ENCODE measurements at places on chromosomes 11 and 22.

DNA sequence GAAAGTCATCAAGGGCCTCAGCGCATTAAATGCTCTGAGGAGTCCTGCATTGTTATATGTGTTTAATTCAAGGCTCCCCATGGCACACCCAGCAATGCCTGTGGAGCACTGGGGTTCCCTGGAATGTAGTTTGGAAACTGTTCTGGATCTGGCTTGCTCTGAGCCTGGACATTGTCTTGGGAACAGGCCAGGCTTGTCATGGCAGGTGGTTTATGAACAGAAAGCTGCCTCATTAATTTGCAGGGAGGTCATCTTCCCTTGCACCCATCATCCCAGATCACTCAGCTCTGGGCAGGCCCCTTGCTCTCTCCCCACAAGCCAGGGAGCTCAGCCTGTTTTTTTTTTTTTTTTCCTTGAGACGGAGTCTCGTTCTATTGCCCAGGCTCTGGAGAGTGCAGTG is 32.9 kb downstream of the RPS6KA4 start:
- no peak for DNase-seq

DNA sequence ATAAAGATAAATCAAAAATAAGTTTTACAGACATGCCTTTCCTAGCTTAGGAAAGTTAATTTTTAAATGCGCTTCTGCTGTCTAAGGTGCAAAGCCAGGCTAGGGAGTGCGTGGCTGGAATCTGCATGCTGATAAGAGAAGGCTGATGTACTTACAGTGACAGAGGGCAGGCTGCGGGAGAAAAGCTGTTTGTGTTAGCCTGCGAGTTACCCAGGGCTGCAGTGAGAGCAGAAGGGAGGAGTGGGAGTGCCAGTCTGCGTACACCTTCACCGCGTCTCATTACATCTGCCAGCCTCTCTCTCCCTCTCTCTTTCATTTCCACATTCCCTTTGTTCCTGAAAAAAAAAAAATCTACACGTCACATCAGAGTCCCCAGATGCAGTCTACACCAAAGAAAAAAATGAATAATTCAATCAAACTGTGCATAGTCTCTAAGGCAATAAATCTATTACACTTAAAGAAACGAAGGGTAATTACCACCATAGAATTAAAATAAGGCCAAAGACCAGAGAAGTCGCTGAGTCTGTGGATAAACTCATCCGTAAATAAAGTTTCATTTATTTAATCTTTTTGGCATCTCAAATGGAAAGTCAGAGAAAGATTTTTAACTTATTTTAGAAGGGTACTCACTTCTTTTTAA is 126.4 kb upstream of the C11orf58 start:
- no peak for DNase-seq

- DNase-seq = no peak
Observed at GRCh38 chr11:45060707-45061106, 85.7 kb upstream of the PRDM11 start.

- DNase-seq = no peak
Observed at GRCh38 chr11:64109332-64109731, 56.6 kb downstream of the MACROD1 start.

DNA sequence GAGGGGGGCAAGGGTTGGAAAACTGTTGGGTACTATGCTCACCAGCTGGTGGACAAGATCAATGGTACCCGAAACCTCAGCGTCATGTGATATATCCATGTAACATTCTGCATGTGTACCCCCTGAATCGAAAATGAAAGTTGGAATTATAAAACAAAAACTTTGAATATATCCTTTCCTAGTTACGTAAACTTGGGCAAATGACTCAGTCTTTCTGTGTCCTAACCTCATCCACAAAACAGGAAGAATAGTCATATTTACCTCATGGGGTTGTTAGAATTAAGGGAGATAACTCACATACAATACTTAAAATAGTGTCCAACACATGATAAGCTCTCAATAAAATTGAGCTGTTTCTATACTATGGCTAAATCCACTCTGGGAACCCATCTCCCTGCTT is 620.1 kb upstream of the KIRREL3 start:
- DNase-seq = peak; percentile 49

DNA sequence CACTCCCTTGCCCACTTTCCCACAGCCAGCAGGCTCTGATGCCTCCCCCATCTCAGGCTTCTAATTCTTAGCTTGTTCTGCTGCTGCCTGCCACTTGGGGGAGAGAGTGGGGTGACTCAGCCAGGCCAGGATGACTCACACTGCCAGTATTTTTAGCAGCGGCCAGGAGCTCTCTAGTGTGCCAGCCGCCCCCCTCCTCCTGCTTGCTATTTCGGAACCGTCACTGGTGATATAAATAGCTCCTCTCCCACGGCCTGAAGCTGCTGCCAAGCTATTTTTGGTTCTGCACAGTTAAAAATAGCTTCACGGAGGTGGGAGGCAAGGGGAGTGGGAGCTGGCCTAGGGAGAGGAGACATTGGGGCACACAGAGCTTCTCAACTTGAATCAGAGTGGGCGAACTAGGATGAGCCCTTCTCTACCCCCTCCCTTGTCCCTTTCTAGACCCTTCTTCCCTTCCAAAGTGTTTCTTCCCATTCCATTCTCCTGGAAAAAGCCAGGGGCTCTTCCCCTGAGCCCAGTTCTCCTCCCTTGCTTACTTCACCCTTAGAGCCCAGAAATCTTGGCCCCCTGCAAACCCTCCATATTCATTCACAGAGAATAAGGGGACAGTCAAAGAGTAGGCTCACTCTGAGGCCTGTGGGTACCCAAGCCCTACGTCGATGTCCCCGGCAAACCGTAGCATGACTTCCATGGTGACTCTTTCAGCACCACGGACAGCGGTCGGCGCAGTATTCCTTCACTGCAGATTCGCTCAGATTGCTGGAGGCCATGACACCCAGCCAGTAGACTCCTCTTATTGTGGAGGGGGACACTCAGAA is 2.5 kb upstream of the NPAS4 start:
- peak; percentile 93 for DNase-seq

DNA sequence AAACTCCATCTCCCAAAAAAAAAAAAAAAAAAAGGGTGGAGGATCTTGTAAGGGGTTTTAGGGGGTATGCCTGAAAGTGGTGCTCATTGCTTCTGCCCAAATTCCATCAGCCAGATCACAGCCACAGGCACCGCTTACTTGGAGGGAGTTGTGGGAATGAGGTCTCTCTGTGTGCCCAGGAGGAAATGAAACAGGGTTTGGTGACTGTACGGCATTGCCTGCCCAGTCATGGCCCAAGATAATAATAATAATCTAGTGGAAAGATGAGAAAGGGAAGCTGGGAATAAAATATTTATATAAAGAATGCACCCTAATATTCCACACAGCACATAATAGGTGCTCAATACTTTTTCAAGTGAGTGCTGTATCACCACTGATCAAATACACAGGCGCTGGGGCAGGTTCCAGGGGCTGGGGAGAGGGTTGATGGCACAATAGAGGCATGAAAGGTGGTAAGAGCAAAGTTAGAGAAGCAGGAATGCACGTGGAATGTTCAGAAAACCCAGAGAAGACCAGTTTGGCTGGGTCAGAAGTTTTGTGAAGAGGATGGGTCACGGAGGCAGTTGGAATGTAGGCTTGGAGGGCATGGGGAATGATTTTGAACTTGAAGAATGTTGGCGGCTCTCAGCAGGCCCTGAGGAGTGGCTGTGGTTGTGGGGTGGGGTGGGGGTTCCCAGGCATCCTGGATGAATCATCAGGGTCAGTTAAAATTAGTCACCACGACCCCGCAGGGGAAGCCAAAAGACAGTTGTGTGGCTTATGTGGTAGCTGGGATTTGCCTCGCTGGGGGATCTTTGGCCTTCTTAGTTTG is 12.5 kb upstream of the MB start:
- peak; percentile 98 for DNase-seq

- DNase-seq = no peak
Observed at GRCh38 chr11:69114811-69115523, 40.8 kb upstream of the SMIM38 start.

DNA sequence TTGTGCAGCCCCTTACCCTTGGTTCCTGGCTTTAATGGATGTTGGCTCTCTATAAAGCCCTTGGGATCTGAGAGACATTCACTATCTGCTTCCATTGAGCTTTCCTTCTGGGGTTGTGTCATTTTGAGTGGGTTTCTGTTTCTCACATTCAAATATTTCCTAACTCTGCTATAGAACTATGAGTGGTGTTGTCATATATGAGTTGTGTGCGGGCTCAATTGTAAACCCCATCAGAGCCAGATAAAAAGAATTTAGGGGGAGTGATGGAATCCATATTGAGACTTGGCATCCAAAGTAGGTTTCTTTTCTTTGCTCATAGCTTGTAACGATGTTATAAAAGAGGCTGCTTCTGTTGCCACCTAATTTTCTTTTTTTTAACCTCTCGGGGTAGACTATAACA is 41.8 kb upstream of the SPON1 start:
- DNase-seq = no peak

- DNase-seq = no peak
Observed at GRCh38 chr11:115183830-115184229, 320.4 kb downstream of the CADM1 start.

DNA sequence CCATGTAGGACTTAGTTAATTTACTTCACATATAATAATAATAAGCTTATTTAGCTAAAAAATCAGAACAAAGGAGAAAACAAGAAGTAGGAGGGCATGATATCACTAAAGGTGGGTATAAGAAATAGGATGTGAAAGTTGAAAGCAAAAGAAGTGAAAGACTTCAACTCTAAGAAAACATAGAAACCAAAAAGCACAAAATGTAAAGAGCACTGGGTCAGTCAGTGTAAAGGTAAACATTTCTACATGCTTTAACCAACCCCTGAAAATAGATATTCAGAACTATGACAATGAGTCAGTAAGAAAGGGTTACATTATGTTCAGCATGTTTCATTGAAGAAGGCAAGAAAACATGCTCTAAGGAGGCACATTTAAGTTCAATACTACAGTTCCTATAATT is 298.8 kb downstream of the SWAP70 start:
- peak; percentile 25 for DNase-seq

DNA sequence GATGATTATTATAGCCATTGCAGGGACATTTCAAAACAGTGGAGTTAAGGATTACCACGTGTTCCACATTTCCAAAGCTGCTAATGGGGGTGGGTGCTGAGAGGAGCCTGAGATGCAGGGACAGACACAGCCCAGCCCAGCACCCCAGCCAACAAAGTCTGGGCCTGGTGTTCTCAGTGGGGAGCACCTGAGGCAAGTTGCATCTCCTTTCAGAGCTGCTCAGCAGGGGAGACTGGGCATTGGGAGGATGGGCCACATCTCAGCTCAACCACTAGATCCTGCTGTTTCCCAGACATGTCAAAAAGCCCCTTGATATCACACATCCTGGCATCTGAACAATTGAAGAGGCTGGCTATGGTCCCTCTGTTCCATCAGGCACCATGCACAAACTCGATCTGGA is 458.0 kb upstream of the KIRREL3 start:
- DNase-seq = no peak

DNA sequence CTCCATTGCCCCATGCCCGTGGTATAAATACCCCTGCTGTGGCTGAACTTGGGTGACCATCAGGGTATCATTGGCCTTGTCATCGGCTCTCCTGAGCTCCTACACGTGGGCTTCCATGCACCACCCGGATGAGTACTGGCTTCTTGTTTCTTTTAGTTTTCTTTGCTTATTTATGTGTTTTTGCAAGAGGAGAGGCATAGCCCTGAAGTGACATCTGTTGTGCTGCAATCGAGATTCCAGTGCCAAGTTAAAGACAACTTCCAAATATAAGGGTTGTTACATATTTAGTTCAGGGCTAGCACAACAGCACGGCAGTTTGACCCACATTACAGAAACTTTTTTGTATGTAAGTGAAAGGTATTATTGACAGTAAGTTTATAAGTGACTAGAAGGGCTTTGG is 1087.1 kb downstream of the TBC1D22A start:
- DNase-seq = no peak

GRCh38 chr22:37254867-37255233 is 10.8 kb upstream of the RAC2 start:
- peak; percentile 72 for DNase-seq

DNA sequence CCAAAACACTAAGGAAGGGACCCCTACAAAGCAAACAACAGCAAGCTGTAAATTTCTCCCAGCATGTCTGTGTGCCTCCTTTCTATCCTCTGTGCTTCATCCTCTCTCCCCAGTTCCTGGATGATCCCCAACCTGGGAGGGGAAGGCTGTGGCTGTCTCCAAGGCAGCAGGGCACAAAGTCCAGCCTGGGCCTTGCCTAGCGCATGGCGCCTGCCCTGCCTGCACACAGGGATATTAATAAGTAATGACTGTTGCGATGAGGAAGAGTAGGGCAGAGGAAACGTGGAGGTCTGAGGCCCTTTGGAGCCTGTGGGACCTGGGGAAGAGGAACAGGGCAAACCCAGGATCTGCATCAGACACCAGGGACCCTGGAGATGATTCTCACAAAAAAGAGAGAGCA is 2.0 kb downstream of the USH1C start:
- no peak for DNase-seq

DNA sequence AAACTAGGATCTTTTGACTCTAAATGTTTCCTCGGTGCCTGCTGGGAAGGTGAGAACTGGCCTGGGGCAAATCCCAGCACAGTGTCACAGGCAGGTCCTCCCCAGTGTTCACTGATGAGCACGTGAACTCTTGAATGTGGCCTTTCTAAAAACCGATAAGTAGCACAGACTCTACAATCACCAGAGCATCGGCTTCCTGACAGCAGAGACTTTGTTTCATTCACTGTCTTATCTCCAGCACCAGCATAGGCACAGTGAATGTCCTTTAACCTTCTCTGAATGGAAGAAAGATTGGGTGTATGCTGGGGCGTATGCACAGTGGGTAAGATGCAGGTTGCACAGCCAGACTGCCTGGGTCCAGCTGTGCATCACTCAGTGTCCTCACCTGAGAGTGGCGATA is 59.3 kb upstream of the EIF3D start:
- no peak for DNase-seq

DNA sequence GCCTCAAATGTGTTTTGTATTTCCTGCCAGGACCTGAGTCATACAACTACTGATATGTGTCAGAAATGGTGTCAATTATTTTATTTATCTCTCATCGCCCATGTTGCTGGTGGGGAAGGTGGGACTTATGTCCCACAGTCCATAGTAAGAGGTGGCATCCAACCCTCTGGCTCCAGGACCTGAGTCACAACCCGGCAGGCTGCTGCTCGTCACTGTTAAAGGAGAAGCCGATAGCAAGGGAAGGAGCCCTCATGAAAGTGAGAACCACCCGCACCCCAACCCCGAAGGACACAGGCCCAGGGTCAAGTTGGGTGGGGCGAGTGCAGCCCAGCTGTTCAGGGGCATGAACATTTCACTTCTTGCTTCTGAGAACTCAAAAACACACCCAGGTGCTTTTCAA is 33.1 kb upstream of the TP53I11 start:
- no peak for DNase-seq

Data from cardiac fibroblast (primary cell).